ENCODE measurements at places on chromosomes 12 and 14.

DNA sequence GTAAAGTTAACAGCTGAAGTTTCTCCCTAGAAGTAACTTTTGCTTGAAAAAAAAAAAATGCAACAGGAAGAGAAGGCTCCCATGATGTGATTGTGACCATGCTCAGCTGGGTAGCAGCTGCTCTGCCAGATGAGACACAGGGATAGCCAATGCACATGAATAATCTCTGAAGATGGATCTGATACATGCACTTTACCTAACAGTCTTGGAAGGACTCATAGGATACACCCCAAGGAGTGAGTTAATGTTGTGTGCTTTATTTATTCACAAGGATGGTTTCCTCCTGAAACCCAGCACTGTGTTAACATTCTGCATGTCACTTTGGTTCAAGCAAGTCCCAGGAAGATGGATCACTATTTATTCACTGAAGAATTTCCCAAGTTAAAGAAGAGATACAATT lies 46.5 kb downstream of the NDUFA12 start:
- no peak for DNase-seq

GRCh38 chr12:57240066-57240921 lies 10.7 kb downstream of the STAC3 start:
- peak; percentile 65 for DNase-seq

DNA sequence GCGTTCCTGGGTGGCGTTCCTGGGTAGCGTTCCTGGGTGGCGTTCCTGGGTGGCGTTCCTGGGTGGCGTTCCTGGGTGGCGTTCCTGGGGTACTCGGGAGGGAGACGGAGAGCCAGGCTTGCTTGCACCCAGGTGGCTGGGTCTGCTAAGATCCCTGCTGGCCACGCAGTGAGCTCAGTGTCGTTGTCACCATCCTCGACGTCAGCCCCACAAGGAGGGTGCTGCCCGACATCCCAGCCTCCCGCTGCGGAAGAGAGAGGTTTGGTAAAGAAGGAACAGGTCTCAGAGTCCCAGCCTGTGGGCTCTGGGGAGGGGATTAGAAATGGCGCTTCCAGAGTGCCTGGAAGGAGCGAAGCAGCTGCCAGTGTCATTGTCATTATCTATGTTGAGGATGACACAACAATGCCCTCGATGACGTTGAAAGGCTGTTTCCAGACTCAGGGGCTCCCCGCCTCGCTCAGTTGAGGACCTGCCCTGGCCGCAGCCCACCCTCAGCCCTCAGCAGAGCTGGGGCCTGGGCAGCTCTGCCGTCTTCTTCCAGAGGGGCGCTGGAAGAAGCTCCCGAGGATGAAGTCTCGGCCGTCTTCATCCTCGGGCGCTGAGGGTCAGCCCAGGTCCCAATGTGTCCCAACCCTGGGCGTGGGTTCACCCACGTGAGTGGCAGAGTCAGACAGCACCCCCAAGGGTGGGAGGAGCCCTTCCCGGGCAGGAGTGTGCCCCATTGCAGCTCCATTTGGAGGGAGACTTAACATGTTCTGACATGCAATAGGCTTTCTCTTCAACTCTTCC lies 328.8 kb downstream of the ADGRD1 start:
- no peak for DNase-seq

GRCh38 chr12:38161123-38162000 lies 155.2 kb upstream of the ALG10B start:
- DNase-seq: no peak

DNA sequence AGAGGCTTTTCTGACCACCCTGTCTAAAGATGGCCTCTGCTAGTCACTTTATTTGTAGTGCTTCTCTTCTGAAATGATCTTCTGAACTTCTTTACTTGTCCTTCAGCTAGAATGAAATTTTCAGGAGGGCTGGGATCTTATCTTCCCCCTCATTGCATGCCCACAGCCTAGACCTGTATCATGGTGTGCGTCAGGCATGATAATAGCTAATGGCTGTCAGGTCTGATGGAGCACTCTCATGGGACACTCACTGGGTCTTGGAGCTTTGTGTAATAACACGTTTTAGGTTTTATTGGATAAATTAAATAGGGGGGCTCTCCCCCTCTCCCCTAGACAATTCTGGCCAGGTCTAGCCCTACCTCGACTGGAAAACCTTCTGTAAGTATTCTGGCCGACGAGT lies 97.1 kb upstream of the NRXN3 start:
- no peak for DNase-seq

- no peak for DNase-seq
Observed at GRCh38 chr12:63085120-63085519, 65.9 kb downstream of the AVPR1A start.

- no peak for DNase-seq
Observed at GRCh38 chr12:125856896-125857295, 791.7 kb downstream of the AACS start.

GRCh38 chr12:12405882-12406281 lies 49.0 kb downstream of the BORCS5 start:
- DNase-seq: no peak

DNA sequence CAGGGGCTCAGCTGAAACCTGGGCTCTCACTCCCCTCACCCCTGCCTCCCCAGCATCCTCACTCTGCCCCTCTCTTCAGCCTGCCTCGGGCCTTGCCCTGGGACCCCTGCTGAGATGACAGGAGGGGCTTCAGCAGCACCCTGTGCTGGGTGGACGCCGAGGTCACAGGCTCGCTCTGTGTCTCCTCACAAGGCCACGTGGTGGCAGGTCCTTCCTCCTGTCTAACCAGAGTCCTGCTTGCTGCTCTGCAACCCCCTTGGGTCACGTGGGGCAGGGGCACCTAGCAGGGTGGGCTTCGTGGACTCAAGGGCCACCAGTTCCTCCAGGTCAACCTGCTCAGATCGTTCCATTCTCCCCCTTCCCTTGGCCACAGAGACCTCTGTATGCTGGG lies 90.4 kb downstream of the TMEM121 start:
- DNase-seq: no peak

DNA sequence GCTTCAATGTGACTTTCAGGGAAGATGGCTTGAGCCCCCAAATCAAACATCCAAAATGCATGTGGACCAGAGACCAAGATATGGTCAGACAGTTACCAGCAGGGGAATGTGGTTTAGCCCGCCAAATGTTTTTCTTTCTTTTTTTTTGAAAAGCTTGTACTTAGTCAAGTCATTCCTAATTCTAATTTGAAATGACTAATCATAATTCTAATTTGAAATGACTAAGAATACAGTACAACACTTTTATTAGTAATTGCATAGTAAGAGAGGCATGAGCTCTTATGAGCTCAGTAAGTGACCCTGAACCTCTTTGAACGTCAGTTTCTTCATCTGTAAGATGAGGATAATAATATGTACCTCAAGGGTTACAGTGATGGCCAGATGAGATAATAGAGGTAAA lies 72.4 kb downstream of the HECTD4 start:
- no peak for DNase-seq

- DNase-seq: no peak
Observed at GRCh38 chr12:84631020-84631419, 281.6 kb downstream of the SLC6A15 start.

DNA sequence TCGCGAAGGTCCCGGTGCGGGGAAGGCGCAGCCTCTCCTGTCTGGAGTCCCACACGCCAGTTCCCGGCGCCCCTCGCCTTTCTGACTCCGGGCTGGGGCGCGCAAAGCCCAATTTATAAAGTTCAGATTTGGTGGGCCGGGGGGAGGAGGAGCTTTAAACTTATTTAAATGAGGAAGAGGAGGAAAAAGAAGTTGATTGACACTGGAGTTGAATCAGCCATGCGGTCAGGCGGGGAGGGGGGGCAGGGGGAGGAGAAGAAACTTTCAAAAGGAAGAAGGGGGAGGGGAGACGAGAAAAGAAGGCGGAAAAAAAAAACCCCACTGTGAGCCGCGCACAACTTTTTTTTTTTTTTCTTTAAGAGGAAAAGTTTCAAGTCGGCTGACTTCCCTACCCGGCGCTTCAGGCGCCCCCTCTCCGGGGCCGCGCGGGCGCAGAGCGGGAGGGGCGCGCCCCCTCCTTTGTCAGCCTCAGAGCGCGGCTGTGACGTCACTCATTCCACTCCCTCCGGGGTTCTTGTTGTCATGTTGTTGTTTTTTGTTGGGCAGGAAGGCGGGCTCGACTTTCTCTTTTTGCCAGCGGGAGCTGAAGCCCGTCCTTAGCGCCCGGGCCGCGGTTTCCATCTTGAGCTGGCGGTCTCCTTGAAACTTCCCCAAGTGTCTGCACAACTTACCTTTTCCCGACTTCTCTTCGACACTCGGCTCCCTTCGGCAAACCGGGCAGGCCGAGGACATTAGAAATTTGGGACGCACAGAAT lies at the start of gene ZFP36L1:
Gene ZFP36L1 (minus strand): TSS at position 89 of the 755 bp plus-strand sequence. CDS start 129 bp downstream, outside the sequence.
- DNase-seq: peak; percentile 84

DNA sequence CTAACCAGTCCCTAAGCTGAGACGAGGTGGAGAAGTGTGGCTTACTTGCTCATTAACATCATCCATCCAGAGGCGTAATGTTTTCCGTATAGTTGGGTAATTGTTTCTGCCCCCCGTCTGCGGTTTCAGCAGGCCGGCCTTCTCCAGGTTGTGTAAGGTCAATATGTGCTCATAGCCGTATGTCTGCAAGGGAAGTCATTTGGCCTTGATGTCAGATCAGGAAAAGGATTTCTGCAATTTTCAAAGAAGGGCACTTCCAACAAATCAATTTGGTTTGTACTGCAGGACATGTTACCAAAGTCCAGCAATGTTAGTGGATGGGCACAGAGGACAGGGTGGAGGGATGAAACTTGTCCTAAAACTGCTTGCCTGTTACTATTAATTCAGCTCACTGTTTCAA lies 9.9 kb upstream of the DIABLO start:
- DNase-seq: no peak

DNA sequence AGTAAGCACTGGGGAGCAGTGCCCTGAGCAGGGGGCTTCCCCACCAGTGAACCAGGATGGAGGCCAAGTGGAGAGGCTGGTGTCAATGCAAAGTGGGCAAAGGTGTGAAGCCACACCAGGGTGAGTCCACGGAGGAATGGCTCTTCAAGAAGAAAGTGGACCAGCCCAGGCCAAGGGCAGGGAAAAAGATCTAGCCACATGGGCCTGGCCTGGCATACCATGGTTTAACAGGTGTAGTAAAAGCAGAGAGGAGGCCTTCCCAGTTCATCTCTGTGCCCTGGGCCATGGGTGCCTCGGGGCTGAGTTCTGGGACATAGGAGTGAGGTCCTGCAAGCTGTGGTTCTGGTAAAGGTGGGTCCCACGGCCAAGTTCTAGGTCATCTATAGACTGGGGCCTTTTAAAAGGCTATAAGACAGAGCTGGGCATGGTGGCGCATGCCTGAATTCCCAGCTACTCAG lies 153.4 kb downstream of the DPF3 start:
- no peak for DNase-seq

GRCh38 chr12:122437656-122438121 lies 15.2 kb upstream of the CLIP1 start:
- no peak for DNase-seq

DNA sequence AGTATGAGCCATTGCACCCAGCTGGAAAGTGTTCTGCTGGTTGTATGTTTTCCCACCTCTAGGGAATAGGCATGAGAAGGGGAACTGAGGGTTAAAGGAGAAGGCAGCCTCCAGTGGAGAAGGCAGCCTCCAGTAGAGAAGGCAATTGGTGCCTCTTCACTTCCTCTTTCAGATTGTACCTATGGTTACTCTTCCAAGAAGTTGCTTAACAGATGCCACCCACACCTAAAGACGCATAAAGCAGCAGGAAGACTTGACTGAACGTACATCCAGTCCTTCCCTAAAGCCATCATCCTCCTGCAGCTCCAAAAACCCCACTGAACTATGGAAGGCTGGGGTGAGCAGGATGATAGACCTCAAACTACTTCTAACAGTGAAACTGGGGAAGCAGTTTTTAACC lies 13.1 kb downstream of the DPF3 start:
- DNase-seq: no peak

GRCh38 chr12:93098077-93098476 lies 169.0 kb upstream of the EEA1 start:
- peak; percentile 70 for DNase-seq

GRCh38 chr12:131897875-131898274 lies 3.5 kb downstream of the ULK1 start:
- DNase-seq: no peak

GRCh38 chr12:57438400-57438799 lies 3.8 kb downstream of the INHBC start:
- no peak for DNase-seq

GRCh38 chr12:101924618-101925017 lies 47.2 kb downstream of the DRAM1 start:
- no peak for DNase-seq

DNA sequence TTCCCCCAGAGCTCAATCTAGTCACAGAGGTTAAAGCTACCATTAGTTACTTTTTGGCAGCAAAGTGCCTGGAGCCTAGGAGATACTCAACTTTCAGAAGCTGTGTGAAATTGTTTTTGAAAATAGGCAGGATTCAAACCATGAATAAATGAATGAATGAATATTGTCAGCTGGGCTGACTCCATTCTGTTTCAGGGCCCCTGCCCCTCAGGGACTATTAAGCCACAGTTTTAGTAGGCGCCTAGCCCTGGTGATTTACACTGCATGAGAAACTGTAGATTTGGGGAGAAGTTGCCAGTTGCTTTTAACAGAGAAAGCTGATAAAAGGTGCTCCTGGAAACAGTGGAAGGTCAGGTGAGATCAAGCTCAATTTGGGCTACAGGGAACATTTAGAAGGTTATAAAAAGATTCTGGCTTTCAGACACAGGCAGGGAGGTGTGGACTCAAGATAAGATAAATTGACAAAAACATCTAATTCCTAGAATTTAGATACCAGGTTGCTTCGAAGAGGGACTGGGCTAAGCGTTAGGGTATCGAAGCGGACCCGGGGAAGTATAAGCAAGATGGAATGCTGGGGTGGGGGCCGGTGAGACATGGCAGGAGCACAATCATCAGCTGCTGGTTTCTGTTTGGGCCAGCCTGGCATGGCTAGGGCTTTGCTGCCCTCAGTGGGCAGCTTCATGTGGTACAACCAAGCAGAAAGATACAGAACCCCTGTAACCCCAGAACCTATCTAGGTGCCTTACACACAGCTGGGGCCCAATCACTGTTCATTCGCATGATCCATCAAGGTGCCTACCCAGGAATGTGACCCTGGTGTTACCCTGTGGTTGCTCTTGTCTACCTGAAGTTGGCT lies 14.9 kb upstream of the CELA1 start:
- no peak for DNase-seq

DNA sequence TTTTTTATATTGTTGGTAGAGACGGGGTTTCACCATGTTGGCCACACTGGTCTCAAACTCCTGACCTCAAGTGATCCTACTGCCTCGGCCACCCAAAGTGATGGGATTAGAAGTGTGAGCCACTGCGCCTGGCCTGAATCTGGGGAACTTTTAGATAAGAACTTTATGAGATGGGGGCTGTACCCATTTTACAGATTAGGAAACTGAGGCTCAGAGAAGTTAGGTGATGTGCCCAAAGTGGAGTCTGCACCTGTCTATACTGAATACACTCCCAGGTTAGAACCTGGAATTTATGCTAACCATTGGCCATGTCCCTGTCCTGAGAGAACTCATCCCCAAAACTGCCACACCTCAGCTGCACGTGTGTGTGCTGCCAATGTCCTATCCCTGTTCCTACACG lies 81.9 kb downstream of the ESRRB start:
- DNase-seq: no peak

- no peak for DNase-seq
Observed at GRCh38 chr12:116551952-116552772, 7.0 kb upstream of the MAP1LC3B2 start.

GRCh38 chr12:98185606-98186005 lies 329.8 kb upstream of the TMPO start:
- no peak for DNase-seq
